AG04450 (cell line): ENCODE measurements at places on chromosomes 6 and 20. TPM values are rescaled to one million over a fixed set of nuclear protein-coding genes. Genes with fewer than 3 reads are reported as not detected.

BEND6 gene
- 9.2 and 15.4 TPM in 2 replicates for polyA plus RNA-seq

TXLNB gene
- polyA plus RNA-seq: 0.88 and 1.3 TPM in 2 replicates

OVOL2 gene
- polyA plus RNA-seq: not detected in 2 replicates

SNAP25 gene
- polyA plus RNA-seq: 5.3 and 6.6 TPM in 2 replicates

ADGRF4 gene
- polyA plus RNA-seq: 0.02 TPM in 1 of 2 replicates, not detected in the other

SCUBE3 gene
- 6.7 and 7.7 TPM in 2 replicates for polyA plus RNA-seq

NOX3 gene
- polyA plus RNA-seq: not detected in 2 replicates

SLC35F1 gene
- 0.07 and 0.14 TPM in 2 replicates for polyA plus RNA-seq

MAP1LC3A gene
- 15.9 and 26.7 TPM in 2 replicates for polyA plus RNA-seq

DEK gene
- 39.1 and 68.1 TPM in 2 replicates for polyA plus RNA-seq

HLA-DMB gene
- 0.07 and 0.12 TPM in 2 replicates for polyA plus RNA-seq

ZNF322 gene
- 13.3 and 19.5 TPM in 2 replicates for polyA plus RNA-seq

KCNQ5 gene
- polyA plus RNA-seq: 0.52 TPM in 2 replicates

NNAT gene
- polyA plus RNA-seq: 54.0 and 59.6 TPM in 2 replicates

HLA-DRA gene
- not detected in 2 replicates for polyA plus RNA-seq

CDSN gene
- not detected in 2 replicates for polyA plus RNA-seq

SLC22A3 gene
- polyA plus RNA-seq: 0.07 TPM in 1 of 2 replicates, not detected in the other

C20orf202 gene
- polyA plus RNA-seq: not detected in 2 replicates

SPTLC3 gene
- 2.7 and 2.8 TPM in 2 replicates for polyA plus RNA-seq

NFATC2 gene
- 0.07 and 0.09 TPM in 2 replicates for polyA plus RNA-seq
